ENCODE measurements at places on chromosomes 6 and 20.

DNA sequence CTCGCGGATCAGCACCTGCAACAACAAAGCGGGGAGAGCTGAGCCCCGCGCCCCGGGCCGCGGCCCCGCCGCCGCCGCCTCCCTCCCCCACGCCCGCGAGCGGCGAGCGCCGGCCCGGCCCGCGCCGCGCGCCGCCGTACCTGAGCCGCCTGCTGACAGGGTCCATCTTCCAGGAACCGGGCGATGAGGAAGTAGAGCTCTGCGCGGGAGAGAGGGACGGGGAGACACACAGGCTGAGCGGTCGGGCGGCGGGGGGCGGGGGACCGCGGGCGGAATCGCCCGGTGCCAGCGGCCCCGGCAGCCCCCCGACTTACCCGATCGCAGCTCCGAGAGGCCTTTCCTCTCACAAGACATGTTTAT lies 359 bp downstream of the PHIP start:
- no peak for DNase-seq

GRCh38 chr6:56364431-56364826 lies 117.0 kb upstream of the COL21A1 start:
- DNase-seq: no peak

- no peak for DNase-seq
Observed at GRCh38 chr20:63296531-63297299, 3.7 kb downstream of the COL20A1 start.

- no peak for DNase-seq
Observed at GRCh38 chr6:4370066-4370465, 234.7 kb upstream of the ECI2 start.

GRCh38 chr6:21741221-21742109 lies 147.9 kb downstream of the SOX4 start:
- no peak for DNase-seq

DNA sequence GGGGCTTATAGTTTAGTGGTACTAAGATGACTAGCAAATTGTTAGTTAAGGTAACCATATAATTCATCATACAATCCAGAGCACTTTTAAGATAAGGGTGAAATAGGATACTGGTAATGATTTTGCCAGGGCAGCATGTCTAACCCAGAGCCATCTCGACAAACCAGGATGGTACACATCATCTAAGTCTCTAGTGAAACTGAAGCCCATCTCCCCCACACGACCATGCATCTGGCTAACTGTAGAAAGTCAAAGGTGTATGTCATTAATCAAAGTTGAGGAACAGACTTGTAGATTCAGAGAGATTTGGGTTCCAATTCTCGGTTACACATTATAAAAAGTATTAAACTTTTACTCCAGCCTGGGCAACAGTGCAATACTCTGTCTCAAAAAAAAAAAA lies 78.3 kb downstream of the PRKN start:
- DNase-seq: no peak

- DNase-seq: no peak
Observed at GRCh38 chr6:158085261-158086053, 82.6 kb downstream of the SERAC1 start.

DNA sequence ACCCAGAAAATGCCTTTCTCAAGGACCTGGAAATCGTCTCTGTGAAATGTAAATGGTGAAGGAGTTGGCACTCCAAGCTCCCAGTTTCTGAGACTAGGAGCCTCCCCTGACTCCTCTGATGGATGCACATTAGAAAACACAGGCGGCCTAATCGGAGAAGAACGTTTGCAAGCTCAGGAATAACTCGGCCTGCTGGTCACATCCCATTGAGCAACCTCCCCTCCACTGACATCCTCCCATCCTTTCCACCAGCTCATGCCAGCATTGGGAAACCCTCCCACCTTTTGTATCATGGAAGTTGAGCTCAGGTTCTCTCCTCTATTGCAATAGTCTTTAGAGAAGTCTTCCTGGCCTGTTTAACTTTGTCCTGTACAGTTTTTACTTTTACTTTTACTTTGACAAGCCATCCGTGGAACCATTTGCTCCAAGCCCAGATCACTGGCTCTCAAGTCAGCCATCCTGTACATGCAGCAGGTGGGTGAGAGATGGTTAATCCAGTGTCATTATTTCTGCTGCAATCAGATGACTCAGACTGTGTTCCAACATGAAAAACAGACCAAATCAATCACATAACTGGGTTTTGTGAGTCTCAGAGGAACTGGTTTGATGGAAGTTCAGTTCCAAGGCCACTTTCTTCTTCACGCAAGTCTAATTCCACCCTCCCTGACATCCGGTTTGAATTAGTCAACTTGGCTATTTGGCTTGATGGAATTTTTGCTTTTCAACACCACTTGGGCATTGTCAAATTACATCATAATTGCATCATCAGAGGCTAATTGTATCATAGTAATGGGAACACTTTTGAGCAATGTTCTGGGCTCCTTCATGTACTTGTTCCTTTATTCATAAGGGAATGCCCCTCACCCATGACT lies 619.4 kb upstream of the CDH4 start:
- no peak for DNase-seq

DNA sequence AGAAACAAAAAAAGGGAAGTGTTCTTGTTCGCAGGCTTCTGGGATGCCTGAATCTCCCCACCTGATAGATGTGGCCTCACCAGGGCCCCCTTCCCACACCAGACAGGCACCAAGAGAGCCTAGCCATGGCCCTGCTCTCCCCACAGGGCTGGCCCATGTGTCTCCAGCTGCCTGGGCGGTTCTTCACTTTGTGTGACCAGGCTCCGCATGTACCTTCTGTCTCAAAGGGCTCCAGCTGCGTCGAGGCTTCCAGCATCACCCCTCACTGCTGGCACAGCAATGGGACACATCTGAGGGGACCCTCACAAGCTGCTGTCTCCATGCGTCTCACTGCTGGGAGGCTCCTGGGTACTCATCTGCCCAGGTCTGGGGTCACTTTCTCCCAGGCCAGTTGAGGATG lies 362.9 kb downstream of the ZFAND3 start:
- DNase-seq: no peak

DNA sequence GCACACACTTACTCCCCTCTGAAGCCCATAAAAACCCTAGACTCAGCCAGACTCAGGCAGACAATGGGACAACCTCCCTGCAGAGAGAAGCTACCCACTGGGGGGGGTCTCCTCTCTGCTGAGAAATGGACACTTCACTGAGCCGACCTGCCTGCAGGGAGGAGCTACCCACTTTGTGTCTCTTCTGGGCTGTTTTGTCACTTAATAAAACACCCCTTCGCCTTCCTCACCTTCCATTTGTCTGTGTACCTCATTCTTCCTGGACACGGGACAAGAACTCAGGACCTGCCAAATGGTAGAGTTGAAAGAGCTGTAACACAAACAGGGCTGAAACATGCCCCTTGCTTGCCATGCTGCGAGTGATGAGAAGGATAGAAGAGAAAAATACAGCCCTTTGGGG lies 151.7 kb upstream of the HDDC2 start:
- no peak for DNase-seq

DNA sequence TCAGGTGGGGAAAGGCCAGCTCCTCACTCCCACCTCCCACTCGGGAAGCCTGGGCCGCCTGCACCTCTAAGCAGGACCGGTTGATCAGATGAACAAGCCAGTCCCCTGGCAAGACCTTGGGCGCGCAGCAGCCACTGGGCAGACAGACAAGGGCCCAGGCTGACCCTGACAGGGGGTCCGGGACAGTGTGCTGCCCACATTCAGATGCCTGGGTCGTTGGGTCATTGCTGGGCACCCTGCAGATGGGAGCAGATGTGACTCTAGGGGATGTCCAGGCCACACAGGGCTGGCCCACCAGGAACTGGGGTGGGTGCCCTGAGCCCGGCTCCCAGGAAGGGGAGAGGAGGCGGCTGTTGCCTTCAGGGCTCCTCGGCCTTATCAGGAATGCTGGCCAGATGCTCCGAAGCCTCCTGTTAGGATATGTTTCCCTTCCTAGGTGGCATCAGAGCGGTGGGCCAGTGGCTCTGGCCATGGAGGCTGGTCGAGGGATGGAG lies 17.3 kb upstream of the FRMD1 start:
- no peak for DNase-seq

DNA sequence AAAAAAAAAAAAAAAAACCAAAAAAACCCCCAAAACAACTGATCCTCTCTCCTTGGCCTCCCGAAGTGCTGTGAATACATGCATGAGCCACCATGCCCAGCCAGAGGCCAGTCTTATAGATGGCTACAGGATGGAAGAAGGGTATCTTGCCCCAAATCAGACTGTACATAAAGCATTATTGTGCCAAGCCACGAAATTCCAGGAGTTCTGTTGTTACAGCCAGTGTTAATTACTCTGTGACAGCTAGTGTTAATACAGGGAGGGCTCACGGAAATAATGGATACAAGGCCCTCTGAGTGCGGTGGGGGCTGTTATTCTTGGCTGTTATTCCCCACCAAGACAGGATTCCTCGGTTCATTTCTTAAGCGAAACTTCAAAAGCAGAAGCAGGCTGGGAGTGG lies 1.4 kb upstream of the CLPSL2 start:
- DNase-seq: no peak

DNA sequence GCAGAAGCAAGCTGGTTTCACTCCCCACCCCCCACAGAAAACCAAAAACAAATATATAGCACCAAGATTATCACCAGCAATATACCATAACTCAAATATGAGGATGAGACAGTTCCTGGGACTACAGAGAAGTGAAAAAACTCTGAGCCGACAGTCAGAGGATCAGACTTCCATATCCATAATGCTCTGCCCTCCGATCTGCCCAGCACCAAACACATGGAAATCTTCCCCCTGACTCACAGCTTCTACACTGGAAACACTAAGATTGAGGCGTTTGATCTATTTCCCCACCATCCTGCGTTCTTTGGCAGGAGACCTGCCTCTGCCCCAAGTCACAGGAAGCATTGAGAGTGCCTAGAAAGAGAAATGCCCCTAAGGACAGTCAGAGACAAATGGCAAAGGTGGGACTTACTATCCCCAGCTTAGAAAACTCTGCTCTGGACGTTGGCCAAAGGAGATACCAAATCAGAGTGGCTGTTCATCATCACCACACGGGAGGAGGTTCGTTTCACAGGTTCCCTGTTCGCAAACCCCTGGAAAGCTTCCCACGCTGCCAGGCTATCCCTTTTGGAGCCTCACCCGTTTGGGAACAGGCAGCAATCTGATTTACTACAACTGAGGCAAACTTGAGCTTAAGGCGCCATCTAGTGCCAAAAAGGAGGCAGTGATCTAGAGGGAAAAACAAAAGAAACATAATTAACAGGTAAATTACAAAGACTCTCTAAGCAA lies 48.7 kb upstream of the SRSF6 start:
- no peak for DNase-seq

DNA sequence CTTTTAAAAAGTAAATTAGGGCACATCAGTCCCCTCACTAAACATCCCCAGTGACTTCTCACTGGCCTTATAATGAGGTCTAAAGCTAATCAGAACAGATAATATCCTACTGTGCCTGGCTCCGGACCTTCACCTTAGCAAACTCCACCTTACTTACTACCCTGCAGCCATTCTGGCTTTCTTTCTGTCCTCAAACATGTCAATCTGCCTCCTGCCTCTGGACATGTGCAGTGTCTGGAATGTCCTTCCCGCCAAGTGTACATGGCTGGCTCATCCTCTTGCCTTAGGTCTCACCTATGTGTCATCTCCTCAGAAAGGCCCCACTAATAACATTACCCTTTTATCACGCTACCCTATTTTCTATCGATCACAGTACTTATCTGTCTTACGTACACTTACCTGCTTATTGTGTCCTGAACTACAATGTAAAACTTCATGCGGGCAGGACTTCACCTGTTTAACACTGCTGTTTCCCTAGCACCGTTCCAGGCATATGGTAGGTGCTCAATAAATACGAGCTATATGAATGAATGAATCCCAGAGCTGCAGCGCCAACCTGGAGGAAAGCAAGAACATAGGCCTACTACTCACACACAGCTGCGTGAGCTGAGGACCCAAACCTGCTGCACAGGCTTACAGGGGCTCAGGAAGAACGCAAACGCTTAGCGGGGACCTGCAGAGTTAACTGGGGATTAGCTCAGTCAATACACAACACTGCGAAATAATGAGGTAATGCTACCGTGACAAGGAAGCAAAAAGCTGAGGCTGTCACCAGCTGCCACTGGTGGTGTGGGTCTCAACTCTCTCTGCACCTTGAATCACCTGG lies 991 bp downstream of the UQCC2 start:
- DNase-seq: no peak

DNA sequence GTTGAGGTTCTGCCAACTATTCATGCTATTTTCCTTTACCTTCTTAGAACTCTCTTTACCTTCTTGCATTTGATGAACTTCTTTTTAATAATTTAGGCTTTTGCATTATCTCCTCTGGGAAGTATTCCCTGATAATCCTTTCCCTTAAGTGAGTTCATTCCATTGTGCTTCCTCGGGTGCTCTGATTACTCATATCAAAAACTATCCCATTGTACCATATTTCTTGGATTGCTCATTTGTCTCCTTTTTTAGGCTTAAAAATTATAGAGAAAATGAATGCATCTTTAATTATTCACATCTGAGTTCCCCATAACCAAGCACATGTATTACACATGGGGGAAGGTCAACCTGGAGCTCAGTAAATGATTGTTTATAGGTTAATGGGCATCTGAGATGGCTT lies 2.5 kb downstream of the CALHM4 start:
- DNase-seq: no peak

DNA sequence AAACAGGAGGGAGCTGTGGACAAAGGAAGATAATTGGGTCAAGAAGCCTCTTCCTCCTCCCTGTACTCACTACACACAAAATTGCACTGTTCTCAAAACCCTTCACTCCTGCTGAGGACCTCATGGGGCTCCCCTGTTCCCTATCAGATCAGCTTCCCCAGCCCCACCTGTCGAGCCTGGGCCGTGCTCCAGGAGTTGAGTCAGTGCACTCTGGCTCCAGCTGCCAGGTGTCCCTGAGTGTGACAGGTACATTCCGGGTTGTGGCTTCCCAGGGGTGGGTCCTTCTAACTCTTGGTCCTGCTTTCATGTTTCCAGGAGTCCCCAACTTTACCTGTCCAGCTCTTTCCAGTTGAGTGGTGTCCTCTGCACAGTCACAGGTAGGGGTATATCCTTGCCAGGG lies 8.4 kb downstream of the RAB5IF start:
- DNase-seq: no peak

- DNase-seq: no peak
Observed at GRCh38 chr6:52109171-52109571, 21.8 kb upstream of the PKHD1 start.

DNA sequence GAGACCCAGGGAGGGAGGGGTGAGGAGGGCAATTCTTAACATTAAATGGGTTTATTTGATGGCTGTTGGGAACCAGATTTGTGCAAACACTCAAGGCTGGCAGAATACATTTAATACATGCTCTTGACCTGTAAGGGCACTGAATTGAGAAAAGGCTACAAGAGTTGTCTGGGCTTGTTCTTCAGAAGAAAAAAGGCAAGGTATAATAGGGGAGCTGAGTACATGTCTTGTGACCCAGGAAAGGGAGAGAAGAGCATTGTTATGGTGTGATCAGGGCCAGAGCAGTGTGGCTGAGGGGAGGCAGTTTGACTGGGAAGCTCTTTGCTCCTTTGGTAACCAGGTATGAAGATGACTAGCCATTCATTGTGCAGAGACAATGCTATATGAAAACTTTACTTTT lies 18.9 kb downstream of the KLHL31 start:
- peak; percentile 37 for DNase-seq

GRCh38 chr6:33860706-33861474 lies 57.1 kb upstream of the MLN start:
- no peak for DNase-seq

GRCh38 chr20:22093122-22093521 lies 387.7 kb downstream of the PAX1 start:
- no peak for DNase-seq

GRCh38 chr6:53302678-53303360 lies 45.9 kb downstream of the ELOVL5 start:
- DNase-seq: no peak

- DNase-seq: peak; percentile 76
Observed at GRCh38 chr6:133432021-133432989, 191.1 kb downstream of the EYA4 start.

All from NCI-H187 (cell line).